ENCODE measurements at places on chromosomes 7 and 10. TPM values are rescaled to one million over a fixed set of nuclear protein-coding genes. Genes with fewer than 3 reads are reported as not detected.
A peak's percentile ranks its signal among the peaks of the same experiment; 100 is the strongest.

- no peak overlapping the region for H3K27ac ChIP-seq
- no peak for DNase-seq
- H3K36me3 ChIP-seq = no peaks in the 10 kb centered on the region
- H3K4me1 ChIP-seq = peaks cover 89% of the 10 kb centered on the region
Observed at GRCh38 chr7:50727072-50727471, 55.6 kb downstream of the GRB10 start.

Gene HDAC9
- total RNA-seq = 39.6 TPM

DNA sequence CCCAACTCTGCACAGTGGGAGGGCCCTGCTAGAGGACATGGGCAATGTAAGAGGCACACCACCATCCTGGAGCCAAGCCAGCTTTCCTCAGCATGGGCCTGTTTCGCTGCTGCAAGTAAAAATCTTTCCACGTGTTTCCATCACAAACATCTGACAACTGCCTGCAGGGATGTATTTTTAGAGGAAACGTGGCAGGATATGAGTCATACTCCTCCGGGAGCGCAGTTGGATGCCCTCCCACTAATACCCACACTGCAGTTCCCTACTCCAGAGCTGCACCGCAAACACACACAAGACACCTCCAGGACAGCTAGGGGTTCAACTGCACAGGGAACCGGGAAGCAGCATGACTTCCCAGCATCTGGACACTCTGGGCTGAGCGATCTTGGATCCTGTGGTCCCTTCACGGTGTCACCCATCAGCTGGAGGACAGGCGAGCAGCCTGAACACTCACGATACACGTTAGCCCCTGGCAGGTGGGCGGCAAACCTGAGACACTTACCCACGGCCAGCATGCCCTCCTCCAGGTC, 26.1 kb downstream of the PLAC9 start:
- H3K27me3 ChIP-seq = no peaks in the 10 kb centered on the region
- H3K4me3 ChIP-seq = peak overlapping the region; percentile 14
- peaks cover 86% of the 10 kb centered on the region for H3K36me3 ChIP-seq
- peaks cover 74% of the 10 kb centered on the region for H3K4me1 ChIP-seq
- peak; percentile 88 for DNase-seq

GRCh38 chr7:13476881-13477444, 512.5 kb downstream of the ETV1 start:
- H3K27ac ChIP-seq = no peak overlapping the region
- H3K36me3 ChIP-seq = no peaks in the 10 kb centered on the region
- DNase-seq = no peak
- no peak overlapping the region for H3K4me3 ChIP-seq
- no peaks in the 10 kb centered on the region for H3K4me1 ChIP-seq
- no peaks in the 10 kb centered on the region for H3K27me3 ChIP-seq

Gene ITPRID1
- not detected for total RNA-seq

GRCh38 chr7:30514177-30514576, 9.5 kb upstream of the GGCT start:
- no peaks in the 10 kb centered on the region for H3K36me3 ChIP-seq
- no peaks in the 10 kb centered on the region for H3K4me1 ChIP-seq
- no peak overlapping the region for H3K27ac ChIP-seq
- no peaks in the 10 kb centered on the region for H3K27me3 ChIP-seq
- no peak for DNase-seq

- H3K36me3 ChIP-seq = no peaks in the 10 kb centered on the region
- no peak for DNase-seq
- H3K4me1 ChIP-seq = peaks cover 96% of the 10 kb centered on the region
- H3K4me3 ChIP-seq = no peak overlapping the region
Observed at GRCh38 chr10:110790913-110791506, 80.7 kb upstream of the PDCD4 start.

GRCh38 chr7:86963599-86964230, 95.7 kb downstream of the ELAPOR2 start:
- H3K36me3 ChIP-seq = no peaks in the 10 kb centered on the region
- H3K27me3 ChIP-seq = no peaks in the 10 kb centered on the region
- no peak overlapping the region for H3K27ac ChIP-seq
- no peaks in the 10 kb centered on the region for H3K4me1 ChIP-seq
- no peak for DNase-seq

GRCh38 chr7:100210805-100211204, 8.9 kb upstream of the PVRIG start:
- no peak overlapping the region for H3K4me3 ChIP-seq
- no peak for DNase-seq
- peaks cover 5% of the 10 kb centered on the region for H3K4me1 ChIP-seq
- H3K36me3 ChIP-seq = no peaks in the 10 kb centered on the region

DNA sequence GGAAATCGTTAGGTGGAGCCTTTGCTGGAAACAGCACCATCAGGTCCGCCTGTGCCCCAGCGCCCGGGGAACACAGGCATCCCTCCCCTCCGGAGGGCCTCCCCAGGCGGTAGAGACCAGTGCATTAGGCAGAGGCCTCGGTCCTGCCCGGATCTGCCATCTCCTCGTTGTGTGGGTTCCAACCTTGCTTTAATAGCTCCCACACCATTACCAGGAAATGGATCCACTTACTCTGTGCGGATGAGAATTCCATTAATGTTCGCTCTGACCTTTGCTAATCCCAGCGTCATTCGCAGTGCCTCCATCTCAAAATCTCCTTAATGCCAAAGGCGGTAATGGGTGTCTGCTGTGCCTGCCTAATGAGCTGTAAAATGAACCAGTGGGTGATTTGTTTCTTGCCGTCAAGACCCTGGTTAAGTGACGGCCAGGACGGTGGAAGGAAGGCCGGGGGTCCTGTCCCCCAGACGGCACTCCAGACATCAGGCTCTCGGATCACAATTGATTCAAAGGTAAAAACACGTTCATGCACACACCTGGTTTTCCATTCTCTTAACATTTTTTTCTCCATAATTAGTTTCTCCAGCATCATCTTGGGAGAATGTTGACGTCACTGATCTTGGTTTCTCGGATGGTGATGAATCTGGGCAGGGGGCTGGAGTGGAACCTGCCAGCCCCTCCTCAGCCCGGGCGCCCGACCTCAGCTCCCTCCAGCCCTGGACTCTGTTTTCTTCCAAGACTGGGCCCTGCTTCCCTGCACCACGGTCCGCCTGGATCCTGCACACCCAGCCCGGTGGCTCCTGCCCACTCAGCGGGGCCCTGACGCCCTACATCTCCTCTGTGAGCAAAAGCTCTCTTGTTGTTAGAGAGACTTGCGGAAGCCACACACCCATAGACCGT, 22.8 kb upstream of the FAM20C start:
- peaks cover 11% of the 10 kb centered on the region for H3K4me1 ChIP-seq
- no peak overlapping the region for H3K4me3 ChIP-seq
- DNase-seq = no peak
- H3K27me3 ChIP-seq = peaks cover 49% of the 10 kb centered on the region
- H3K36me3 ChIP-seq = no peaks in the 10 kb centered on the region
- H3K27ac ChIP-seq = no peak overlapping the region

- no peak overlapping the region for H3K27ac ChIP-seq
- no peak overlapping the region for H3K4me3 ChIP-seq
- no peaks in the 10 kb centered on the region for H3K36me3 ChIP-seq
- no peak for DNase-seq
- no peaks in the 10 kb centered on the region for H3K27me3 ChIP-seq
- H3K4me1 ChIP-seq = no peaks in the 10 kb centered on the region
Observed at GRCh38 chr7:136256491-136256890, 279.3 kb upstream of the MTPN start.

Gene AQP1
- 253 TPM for total RNA-seq

- H3K27ac ChIP-seq = no peak overlapping the region
- DNase-seq = no peak
- H3K4me3 ChIP-seq = no peak overlapping the region
- H3K36me3 ChIP-seq = no peaks in the 10 kb centered on the region
- no peaks in the 10 kb centered on the region for H3K27me3 ChIP-seq
Observed at GRCh38 chr7:41978858-41979257, 258.2 kb downstream of the GLI3 start.

DNA sequence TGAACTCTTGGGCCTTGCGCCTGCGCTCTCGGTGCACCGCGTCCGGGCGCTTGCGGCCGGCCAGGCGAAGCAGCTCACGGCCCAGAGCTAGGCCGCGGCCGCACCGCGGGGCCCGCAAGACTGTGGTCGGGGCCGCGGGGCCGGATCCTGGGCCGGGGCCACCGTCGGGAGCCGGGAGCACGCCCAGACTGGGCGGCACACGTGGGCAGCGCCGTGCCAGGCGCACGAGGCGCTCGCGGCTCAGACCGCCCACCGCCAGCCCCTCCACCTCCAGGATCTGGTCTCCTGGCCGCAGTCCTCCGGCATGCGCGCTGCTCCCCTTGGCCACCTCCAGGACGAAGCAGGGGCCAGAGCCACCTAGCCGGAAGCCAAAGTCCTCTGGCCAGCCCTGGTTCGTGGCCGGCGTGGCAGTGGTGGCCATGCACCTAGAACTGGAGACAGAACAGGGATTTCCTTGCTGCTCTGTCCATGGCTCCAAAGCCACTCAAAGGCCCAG, at the start of gene GRID2IP:
GRID2IP (minus strand) TSS at position 446 of the 496 bp plus-strand sequence; CDS start at position 421, 25 bp downstream.
- DNase-seq = no peak
- H3K36me3 ChIP-seq = no peaks in the 10 kb centered on the region
- H3K4me1 ChIP-seq = no peaks in the 10 kb centered on the region
- peaks cover 19% of the 10 kb centered on the region for H3K27me3 ChIP-seq
- H3K4me3 ChIP-seq = no peak within 1 kb of the TSS

Gene SPDYE6
- not detected for total RNA-seq

Gene VWDE
- total RNA-seq = not detected

DNA sequence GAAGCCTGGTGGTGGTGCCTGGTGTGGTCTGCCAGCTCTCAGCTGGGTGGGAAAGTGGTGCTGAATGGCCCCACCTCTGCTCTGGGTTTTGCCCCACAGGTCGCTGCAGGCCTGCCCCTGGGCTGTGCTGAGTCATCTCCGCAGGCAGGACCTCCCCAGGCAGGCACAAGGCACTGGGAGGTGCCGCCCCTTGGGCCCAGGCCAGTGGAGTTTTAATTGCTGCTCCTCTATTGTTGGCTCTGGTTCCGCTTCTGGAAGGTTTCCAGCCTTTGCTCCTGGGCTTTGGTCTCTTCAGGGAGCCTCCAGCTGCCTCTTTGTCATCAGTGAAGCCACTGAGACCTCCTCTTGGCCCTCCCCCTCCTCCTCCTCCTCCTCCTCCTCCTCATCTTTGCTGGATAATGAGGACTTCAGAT, 180.3 kb upstream of the GRB10 start:
- no peaks in the 10 kb centered on the region for H3K27me3 ChIP-seq
- H3K4me3 ChIP-seq = no peak overlapping the region
- peak; percentile 78 for DNase-seq
- H3K36me3 ChIP-seq = no peaks in the 10 kb centered on the region
- peak overlapping the region; percentile 40 for H3K27ac ChIP-seq

- H3K27me3 ChIP-seq = no peaks in the 10 kb centered on the region
- H3K4me1 ChIP-seq = peaks cover 26% of the 10 kb centered on the region
- H3K4me3 ChIP-seq = no peak overlapping the region
- no peaks in the 10 kb centered on the region for H3K36me3 ChIP-seq
- no peak for DNase-seq
Observed at GRCh38 chr7:47241112-47242065, 340.5 kb downstream of the TNS3 start.

DNA sequence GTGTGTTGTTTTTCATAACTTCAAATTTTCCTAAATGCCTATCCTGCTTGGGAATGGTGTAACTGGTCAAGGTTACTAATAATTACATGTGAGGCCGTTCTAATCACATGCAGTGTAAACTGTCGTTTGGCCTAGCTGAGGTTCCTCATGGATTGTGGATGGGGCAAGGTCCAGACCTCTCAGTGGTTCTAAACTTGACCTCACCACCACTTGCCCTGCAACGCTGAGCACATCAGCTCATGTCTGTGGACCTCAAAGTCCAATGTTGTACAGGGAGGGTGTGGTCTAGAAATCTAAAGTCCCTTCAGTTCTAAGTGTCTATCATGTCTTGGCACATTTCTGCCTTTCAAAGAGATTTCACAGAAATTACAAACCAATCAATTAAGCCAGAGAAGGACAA, 15.6 kb downstream of the RBP3 start:
- peaks cover 10% of the 10 kb centered on the region for H3K4me1 ChIP-seq
- no peak overlapping the region for H3K4me3 ChIP-seq
- no peak overlapping the region for H3K27ac ChIP-seq
- H3K27me3 ChIP-seq = no peaks in the 10 kb centered on the region
- H3K36me3 ChIP-seq = no peaks in the 10 kb centered on the region

- H3K4me1 ChIP-seq = peaks cover 74% of the 10 kb centered on the region
- no peak overlapping the region for H3K27ac ChIP-seq
- no peaks in the 10 kb centered on the region for H3K36me3 ChIP-seq
- DNase-seq = no peak
Observed at GRCh38 chr7:27947586-27948278, 207.8 kb downstream of the TAX1BP1 start.
